Colonic mucosa (tissue), 4 donors: ENCODE measurements at places on chromosomes 4 and X.

DNA sequence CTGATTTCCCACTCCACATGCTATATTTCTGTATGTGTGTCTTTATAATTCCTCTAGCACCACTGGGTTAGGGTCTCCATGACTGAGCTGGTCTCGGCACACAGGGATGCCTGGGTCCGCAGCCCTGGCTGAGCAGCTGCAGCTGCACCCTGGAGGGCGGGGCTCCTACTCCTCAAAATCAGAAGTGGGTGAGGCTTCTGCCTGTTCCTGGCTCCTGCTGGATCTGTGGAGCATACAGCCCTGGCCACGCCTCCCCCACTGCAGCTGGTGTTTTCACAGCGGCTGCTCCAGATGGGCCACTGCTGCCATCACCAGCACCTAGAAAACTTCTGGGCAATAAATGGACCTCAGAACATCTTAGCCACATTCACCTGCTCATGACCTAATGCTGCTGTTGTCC lies 30.9 kb downstream of the SPCS3 start:
- no peak for DNase-seq

- no peak for DNase-seq
Measured at GRCh38 chrX:69088171-69088938, 76.9 kb downstream of the PJA1 start.

DNA sequence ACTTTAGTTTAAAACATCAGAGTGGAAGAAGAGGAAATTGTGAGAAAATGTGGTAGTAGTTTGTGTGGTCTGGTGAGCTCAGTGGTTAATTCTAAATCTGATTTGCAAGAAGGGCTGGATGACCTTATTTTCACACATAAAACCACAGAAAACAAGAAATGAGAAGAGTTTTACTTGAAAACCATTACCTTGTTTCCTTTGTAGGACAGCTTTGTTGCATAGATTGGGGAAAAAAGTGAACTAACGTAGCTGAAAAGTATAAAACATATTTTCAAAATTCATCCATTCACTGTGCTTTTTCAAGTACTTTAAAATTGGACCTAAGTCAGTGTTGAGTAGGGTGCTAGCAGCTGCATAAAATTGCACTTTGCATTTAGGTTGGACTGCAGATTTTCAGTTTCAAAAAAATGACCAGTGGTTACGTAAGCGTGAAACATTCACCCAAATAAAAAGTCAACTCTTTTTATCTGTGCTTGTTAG lies 211.3 kb downstream of the ARHGAP10 start:
- DNase-seq, result no peak

DNA sequence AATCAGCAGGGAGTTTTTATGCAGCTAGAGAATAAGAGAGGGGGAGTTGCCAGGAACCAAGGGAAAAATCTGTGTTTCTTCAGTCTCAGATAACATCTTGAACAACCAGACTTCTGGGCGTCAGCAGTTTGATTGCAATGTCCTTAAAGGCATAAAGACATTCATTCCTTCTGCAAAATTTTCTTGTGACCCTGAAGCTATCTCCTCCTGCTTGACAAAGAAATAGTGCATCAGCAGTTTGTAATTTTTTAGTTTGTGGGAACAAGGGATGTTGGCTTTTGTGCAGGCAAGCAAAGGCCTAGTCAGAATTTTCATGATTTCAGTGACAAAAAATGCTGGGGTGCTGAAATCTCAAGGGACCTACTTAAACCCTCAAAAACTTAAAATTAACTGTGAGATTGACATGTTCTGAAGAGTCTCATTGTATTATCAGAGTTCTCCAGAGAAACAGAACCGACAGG lies 125.8 kb upstream of the UNC5C start:
- no peak for DNase-seq

- no peak for DNase-seq
Measured at GRCh38 chrX:55777596-55777995, 60.0 kb downstream of the RRAGB start.

- no peak for DNase-seq
Measured at GRCh38 chr4:10982305-10982704, 297.7 kb upstream of the CLNK start.

DNA sequence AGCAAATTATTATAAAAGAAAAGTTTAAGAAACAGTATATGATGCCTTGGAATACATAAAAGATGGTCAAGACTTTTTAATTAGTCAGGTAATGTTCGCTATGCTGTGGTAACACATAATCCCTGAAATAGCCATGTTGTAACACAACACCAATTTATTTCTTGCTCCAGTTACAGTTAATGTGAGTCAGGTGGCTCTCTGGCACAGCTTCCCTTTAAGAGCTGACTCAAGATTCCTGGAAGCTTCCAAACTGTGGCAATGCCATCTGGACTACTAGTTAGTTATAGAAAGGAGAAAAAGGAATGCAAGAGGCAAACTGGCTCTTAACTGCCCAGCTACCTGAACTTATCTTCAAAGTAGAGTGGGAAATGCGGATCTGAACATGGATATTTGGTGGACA lies 210.5 kb downstream of the CHM start:
- DNase-seq, result no peak

DNA sequence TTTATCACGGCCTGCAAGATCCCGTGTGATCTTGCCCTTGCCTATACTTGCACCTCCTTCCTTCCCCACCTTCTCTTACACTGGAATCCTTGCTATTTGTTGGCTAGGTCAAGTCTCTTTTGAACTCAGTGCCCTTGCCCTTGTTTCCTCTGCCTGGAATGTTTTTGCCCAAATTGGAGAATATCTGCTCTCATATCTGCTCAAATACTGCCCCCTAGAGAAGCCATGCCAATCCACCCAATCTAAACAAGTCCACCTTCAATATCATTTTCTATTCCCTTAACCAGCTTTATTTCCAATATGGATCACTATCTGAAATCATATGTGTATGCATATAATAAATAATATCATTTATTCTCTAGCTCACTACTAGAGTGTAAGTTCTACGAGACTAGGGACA lies 1044.2 kb upstream of the FTHL17 start:
- DNase-seq, result no peak

- peak; percentile 79 for DNase-seq
Measured at GRCh38 chr4:94406668-94407437, 44.9 kb upstream of the PDLIM5 start.

DNA sequence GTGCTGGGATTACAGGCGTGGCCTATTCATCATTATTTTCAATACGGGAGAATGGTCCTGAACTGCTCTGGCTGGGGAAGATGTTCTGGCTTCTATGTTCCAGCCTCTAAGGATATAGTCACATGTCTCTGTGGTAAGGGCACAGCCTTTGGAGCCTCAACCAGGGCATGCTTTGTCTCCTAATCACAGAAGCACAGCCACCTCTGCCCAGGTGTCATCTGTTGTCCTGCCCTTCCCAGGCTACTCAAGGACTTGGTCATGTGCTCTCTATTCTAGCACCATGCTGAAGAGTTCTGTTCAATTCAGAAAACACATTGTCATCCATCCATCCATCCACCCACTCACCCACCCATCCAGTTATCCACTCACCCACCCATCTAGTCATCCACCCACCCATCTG lies 29.5 kb downstream of the ASMTL start:
- DNase-seq, result no peak

- no peak for DNase-seq
Measured at GRCh38 chr4:3248811-3249661, at the start of gene MSANTD1. Gene MSANTD1, plus strand, starts transcription at chr4:3249159. Its CDS starts 64 bp downstream, at chr4:3249223.

- DNase-seq, result no peak
Measured at GRCh38 chr4:17058536-17058915, 160.1 kb upstream of the LDB2 start.

GRCh38 chr4:71709961-71710360 lies 73.9 kb downstream of the GC start:
- DNase-seq, result no peak
